ENCODE measurements at places on chromosomes 12 and 14.

DNA sequence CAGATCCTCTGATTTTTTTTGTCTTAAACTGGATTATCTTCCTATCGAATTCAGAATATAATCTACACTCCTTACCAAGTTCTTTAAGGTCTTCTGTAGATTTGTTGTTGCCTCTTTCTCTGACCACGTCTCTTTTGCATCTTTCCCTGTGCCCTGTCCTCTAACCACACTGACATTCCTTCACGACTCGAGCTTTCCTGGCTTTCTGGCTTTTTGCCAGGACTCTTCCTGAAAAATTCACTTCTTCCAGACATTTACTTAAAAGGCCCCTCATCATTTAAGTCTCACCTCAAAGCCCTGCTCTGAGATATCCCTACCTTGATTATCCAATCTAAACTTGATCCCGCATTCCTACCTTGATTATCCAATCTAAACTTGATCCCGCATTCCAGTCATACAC is 422.3 kb upstream of the DCN start:
- peak; percentile 10 for DNase-seq

DNA sequence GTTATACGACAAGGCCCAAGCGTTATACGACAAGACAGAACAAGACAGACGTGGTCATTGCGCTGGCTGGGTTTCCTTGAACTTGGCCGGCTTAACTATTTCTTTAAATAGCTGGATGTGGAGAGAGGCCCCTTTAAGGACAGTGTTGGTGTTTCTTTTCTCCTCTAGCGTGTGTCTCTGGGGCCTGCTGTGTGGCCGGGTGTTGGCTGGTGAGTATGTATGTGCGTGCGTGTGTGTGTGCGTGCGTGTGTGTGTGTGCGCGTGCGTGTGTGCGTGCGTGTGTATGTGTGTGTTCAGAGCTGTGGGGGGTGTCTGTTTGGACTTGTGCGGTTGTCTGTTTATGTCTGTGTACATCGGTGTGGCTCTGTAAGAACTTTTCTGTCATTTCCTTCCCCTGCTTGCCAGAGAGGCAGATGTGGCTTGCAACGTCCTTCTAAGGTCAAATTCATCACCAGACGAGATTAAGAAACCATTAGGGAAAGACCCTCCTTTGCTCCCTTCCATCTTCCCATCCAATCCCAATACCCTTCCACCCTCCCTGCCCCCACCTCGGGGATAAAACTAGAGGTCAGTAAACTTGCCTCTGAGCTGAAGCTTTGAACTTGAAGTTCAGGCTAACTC is 78.6 kb upstream of the TBX3 start:
- no peak for DNase-seq

- DNase-seq = no peak
Observed at GRCh38 chr14:93231129-93231979, 24.3 kb downstream of the UBR7 start.

DNA sequence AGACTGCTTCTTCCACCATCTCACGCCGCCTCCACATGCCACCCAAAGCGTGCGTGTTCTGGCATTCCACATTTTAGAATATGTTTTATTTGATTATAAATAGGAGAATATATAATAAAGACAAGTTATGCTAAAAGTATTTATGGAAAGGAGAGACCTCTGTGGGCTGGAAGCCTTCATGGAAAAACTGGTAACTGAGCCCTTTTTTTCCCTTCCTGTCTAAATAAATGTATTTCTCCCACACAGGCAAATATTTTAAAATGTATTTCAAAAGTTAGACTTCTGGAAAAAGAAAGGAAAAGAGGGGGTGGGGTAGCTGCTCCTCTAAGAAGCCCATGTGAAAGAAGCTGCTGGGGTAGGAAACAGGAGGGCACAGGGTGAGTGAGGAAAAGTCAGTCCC is 16.1 kb upstream of the NR4A1 start:
- DNase-seq = no peak

- DNase-seq = no peak
Observed at GRCh38 chr12:75939016-75939642, 92.4 kb downstream of the PHLDA1 start.

DNA sequence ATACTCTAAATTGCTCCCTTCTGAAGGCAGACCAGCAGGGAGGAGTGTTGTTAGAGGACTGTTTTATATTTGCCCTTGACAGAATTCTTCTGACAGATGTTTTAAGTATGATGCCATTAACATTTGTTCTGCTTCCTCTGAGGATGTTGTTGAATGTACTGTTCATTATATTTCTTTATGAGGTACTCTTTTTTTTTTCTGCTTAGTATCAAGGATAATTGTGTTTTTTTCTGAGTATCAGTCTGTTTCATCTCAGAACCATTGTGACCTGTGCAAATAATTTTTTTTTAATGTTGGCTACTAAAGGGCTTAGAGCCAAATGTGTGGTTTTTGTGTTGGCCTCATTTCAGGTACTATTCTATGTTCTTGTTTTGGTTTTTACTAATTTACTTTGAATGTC is 10.6 kb downstream of the METAP2 start:
- no peak for DNase-seq

DNA sequence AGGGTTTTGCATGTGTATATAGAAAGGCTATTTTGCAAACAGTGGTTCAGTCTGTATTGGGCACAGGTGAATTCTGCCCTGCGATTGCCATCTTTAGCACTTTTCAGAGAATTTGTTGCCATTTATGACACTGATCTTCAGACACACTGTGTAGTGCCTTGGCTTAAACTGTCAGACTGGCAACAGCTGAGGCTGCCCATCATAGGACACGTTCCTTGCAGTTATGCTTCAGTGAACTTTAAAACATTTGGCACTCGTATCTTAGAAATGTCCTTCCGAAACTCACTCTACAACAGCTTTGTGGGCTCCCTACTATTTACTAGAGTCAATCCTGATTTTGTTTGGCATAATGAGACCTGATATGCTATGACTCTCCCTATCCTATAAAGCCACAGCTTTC is 29.1 kb downstream of the AP5M1 start:
- no peak for DNase-seq

DNA sequence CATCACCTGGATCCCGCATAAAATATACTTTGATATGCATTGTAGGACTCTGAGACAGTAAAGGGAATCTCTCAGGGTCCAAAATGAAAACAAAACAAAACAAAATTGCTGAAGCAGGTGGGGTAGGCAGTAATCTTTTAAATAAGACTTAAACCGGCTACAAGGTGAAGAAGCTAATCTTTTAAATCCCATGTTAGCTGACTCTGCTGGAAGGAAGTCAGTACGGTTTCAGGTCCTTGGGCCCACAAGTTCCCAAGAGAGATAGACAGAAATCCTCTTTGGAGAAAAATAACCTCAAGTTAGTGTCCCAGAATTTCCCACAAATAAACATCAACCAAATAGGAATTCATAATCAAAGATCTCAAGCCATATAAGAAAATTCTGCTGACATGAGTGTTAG is 5.0 kb upstream of the EPS8 start:
- DNase-seq = no peak

DNA sequence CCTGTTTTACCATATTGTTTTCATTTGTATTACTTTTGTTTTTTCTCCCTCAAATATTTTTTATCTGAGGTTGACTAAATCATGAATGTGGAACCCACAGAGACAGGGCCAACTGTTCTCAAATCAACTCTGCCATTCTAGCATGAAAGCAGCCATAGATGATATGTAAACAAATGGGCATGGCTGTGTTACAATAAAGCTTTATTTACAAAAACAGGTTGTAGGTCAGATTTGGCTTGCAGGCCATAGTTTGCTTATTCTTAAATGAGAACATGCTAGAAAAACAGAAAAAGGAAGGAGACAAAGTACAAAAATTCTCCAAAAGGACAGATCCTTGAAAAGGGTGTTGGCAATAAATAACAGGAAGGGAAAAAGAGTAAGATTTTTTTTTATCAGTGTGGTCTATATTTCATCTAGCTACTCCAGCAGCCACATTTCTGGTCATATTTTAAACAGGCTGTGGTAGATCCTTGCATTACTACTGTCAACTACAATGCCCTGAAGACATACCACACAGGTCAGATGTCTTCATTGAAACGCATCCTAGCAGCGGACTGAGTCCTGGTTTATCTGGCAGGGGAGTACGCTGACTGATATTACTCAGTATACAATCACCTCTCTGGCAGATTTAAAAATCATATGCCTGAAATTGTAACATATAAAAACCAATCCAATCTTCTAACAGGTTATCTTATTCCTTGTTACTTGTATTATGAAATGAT is 42.9 kb downstream of the SPPL3 start:
- no peak for DNase-seq

- no peak for DNase-seq
Observed at GRCh38 chr12:12481631-12482030, 81.0 kb downstream of the DUSP16 start.

- peak; percentile 76 for DNase-seq
Observed at GRCh38 chr12:7142056-7142644, 12.0 kb downstream of the CLSTN3 start.

DNA sequence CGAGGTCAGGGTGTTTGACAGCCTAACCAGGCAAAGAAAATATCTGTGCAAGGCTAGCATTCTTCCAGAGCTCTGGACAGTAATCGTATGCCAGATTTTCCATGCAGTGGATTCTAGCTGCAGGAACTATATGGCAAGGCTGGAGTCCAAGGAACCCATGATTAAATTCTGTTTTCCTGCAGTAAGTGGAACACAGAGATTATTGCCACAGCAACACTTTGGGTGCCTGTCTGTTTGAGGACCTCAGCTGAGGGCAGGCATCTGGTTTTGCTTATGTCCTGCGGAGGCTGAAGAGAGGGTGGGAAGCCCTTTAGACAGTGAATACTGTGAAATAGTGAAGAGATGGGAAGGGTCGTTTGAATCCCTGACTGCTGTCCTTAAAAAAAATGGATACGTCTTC is 104.4 kb downstream of the DAD1 start:
- peak; percentile 79 for DNase-seq

- DNase-seq = no peak
Observed at GRCh38 chr12:84785951-84786350, 126.6 kb downstream of the SLC6A15 start.

- DNase-seq = no peak
Observed at GRCh38 chr14:105023791-105024480, 3.1 kb upstream of the CDCA4 start.

DNA sequence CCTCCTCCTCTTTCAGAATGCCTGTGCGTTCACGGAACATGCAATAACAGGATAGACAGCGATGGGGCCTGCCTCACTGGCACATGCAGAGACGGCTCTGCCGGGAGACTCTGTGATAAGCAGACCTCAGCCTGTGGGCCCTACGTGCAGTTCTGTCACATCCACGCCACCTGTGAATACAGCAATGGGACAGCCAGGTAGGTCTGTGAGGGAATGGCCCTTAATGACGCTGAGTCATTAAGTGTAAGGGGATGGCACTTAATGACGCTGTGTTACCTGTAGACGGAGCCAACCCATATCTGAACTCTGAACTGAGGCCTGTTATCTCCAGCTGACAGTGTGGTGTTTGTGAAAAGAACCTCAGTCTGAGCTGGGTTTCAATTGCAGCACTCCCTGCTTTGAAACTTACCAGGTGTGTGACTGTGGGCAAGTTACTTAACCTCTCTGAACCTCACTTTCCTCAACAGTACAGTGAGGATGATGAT is 86.9 kb downstream of the STAB2 start:
- DNase-seq = no peak

DNA sequence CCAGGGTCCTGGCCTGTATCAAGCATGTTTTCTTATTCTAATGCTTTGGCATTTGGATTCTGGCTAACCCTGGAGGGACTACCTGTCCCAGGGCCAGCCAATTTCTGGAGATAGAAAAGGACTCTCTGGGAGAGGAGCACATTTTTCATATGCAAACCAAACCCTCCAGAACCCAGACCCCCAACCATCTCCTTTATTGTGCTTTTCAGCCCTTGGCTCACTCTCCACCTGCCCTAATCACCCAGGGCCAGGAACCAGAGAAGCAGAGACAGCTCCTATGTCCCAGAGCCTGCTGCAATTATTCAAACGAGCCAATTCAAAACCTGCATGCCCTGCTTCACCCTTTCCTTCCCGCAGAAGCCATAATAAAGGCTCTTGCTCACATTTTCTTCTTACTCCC is 23.8 kb downstream of the HSPB8 start:
- no peak for DNase-seq

GRCh38 chr12:117060246-117060928 is 38.8 kb downstream of the TESC start:
- DNase-seq = peak; percentile 44

DNA sequence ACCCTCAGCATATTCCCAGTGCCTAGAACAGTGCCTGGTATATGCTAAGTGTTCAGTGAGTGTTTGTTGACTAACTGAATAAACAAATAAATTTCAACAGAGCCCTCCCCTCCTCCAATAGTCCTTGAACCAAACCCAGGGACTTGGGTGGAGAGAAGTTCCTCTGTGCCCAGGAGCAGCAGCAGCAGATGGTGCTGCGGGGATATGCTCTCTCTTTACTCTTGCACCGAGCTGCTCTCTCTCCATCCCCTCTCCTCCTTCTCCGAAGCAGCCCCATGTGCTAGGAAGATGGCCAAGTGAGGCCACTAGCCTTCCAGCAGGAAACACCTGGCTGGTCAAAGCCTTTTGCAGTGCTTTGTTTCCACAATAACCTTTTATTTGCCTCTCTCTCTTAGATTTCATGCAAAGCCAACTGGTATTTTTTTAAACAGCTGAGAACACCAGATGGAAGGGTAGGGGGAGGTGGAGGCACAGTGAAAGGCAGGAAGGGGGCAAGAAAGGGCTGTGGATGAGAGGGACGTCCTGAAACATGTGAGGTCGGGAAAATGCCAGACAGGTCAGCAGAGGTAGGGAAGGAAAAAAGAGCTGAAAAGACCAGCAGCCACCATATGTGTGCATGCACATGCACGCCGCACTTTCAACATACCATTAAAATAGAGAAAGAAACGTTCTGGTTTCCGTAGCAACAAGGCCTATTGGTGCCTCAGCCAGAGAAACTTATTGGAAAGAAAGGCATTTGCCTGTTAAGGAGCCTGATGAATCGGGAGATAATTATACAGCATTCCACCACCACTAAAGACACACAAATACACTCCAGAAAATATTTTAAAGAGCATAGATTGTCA is 78.9 kb downstream of the EMP1 start:
- DNase-seq = no peak

DNA sequence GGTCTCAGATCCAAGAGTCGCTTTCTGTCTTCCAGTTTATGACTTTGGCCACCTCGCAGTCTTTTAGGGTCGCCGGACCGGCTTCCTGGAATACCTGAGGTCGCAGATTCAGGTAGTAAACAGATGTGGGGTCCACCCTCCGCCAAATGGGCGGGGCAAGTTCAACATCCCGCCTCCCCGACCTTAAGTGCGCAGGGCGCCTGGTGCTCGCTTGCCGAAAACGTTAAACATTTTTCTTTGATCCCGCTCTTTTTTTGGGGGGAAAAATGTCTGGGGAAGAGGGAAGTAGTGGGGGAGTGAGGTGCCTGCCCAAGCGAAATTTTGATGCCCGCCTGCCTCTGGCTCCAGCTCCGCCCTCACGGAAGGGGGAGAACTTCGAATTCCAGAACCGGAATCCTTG is 73.9 kb upstream of the TBX5 start:
- peak; percentile 21 for DNase-seq

GRCh38 chr14:99896361-99896760 is 103.1 kb downstream of the EML1 start:
- no peak for DNase-seq

DNA sequence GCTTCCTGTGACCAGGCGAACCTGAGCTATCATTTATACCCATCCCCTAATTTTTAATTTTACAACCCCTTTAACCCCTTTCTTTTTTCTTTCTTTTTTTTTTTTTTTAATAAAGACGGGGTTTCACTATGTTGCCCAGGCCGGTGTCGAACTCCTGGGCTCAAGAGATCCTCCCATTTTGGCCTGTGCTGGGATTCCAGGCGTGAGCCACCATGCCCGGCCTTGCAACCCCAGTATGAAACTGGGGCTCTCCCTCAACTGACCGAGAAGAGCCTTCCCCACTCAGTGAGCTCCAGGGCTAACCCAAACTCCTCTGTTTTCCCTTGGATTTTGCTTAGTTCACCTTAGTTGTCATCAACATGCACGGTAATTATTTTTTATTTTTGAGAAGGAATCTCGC is 992 bp downstream of the CPSF2 start:
- no peak for DNase-seq

All from mesendoderm (in vitro differentiated cells).